ENCODE measurements at places on chromosomes 5 and 9. TPM values are rescaled to one million over a fixed set of nuclear protein-coding genes. Genes with fewer than 3 reads are reported as not detected.
A peak's percentile ranks its signal among the peaks of the same experiment; 100 is the strongest.

DNA sequence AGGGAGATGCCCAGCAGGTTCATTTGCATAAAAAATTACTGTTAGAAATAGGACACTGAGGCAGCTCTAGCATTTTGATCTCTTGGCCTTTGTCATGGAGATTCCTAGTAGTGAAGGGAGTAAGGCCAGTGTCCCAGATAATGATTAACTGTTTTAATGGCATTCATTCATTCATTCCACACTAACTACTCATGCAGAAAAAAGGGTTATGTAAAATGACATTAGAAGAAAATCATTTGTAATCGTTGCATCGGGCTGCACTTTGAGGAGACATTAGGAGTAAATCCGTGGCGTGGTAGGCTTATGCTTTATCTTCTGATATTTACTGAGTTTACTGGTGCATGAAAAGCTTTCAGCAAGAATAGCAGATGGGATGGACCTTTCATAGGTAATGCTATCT, 82.6 kb upstream of the GRHPR start:
- peak; percentile 73 for DNase-seq

Gene CKMT2
- not detected for total RNA-seq

- no peak for DNase-seq
Measured at GRCh38 chr9:81673310-81673709, 16.0 kb downstream of the TLE1 start.

- DNase-seq, result no peak
Measured at GRCh38 chr9:77841739-77842386, 189.7 kb downstream of the GNAQ start.

GRCh38 chr9:37449862-37450632, 15.2 kb downstream of the ZBTB5 start:
- no peak for DNase-seq

- no peak for DNase-seq
Measured at GRCh38 chr9:85310573-85310972, 431.2 kb downstream of the AGTPBP1 start.

Measured in Caki2 (cell line).